Activated CD8-positive, alpha-beta T cell treated with anti-CD3 and anti-CD28 coated beads, Interleukin-2, amount 10 ng/mL, durations not matched to agents 7 days and 5 days (primary cell): ENCODE measurements at places on chromosomes 1 and 21. TPM values are rescaled to one million over a fixed set of nuclear protein-coding genes. Genes with fewer than 3 reads are reported as not detected.

DNA sequence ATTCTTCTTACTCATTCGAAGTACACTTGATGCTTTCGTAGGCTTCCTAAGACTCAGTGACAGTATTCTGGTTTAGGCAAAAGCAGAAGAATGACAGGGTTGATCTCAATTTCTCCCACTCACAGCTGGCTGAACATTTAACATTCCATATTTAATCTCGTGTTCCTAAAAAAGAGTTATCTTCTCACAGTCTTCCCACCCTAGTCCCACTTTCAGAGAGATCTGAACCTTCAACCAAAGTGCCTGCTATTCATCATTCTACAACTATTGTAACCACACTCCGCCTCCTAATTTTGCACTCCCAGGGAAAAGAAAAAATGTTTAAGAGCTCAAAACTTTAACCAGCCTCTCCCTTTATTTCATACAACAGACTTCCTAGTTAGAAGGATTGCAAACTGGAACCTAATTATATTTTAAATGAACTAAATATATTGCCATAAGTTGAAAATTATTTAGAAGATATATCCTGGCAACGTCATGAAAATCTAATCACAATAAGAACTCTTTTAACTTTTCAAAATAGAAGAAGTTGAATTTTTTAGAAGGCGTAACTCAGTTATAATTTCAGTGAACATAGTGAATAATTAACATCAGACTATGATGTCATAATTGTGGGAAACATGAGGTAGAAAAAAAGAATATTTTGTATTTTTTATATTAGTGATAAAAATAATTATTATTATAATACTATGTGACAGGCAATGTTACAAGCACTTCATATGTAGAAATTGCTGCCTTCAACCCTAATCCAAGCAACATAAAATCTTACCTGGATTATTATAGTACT, 540.9 kb upstream of the ADGRL2 start:
- no peak overlapping the region for H3K4me3 ChIP-seq
- no peaks in the 10 kb centered on the region for H3K36me3 ChIP-seq
- no peaks in the 10 kb centered on the region for H3K4me1 ChIP-seq
- no peak for DNase-seq
- H3K27ac ChIP-seq, result no peak overlapping the region

- H3K27ac ChIP-seq, result no peak overlapping the region
- DNase-seq, result no peak
- H3K27me3 ChIP-seq, result no peaks in the 10 kb centered on the region
- peaks cover 35% of the 10 kb centered on the region for H3K36me3 ChIP-seq
- H3K4me1 ChIP-seq, result peaks cover 1% of the 10 kb centered on the region
- H3K4me3 ChIP-seq, result no peak overlapping the region
Measured at GRCh38 chr1:19337289-19337688, 25.2 kb downstream of the SLC66A1 start.

DNA sequence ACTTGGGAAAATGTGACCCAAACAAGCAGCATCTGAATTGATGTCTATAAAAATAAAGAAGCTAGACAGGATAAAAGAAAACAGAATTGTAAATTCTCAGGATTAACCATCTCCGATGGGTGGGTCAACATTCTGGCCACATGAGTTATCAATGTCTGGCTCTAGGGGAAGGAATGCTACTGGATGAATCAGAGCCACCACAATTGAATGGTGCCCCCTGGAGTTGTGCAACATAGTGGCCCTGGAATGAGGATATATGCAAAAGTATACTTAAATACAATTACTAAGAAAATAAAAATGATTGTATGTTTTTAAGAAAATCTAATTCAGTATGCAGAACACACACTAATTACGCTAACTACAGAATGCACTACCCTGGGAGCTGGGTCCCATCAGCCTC, 185.6 kb downstream of the TGFBR3 start:
- no peak for DNase-seq
- peaks cover 12% of the 10 kb centered on the region for H3K36me3 ChIP-seq
- peaks cover 30% of the 10 kb centered on the region for H3K4me1 ChIP-seq
- H3K27ac ChIP-seq, result no peak overlapping the region
- no peak overlapping the region for H3K4me3 ChIP-seq

- H3K4me3 ChIP-seq, result peak overlapping the region; percentile 37
- H3K4me1 ChIP-seq, result peaks cover 53% of the 10 kb centered on the region
- H3K27me3 ChIP-seq, result no peaks in the 10 kb centered on the region
- peak; percentile 19 for DNase-seq
- peaks cover 26% of the 10 kb centered on the region for H3K36me3 ChIP-seq
- H3K27ac ChIP-seq, result peak overlapping the region; percentile 88
Measured at GRCh38 chr1:207071426-207071825, 17.2 kb upstream of the C4BPB start.

DNA sequence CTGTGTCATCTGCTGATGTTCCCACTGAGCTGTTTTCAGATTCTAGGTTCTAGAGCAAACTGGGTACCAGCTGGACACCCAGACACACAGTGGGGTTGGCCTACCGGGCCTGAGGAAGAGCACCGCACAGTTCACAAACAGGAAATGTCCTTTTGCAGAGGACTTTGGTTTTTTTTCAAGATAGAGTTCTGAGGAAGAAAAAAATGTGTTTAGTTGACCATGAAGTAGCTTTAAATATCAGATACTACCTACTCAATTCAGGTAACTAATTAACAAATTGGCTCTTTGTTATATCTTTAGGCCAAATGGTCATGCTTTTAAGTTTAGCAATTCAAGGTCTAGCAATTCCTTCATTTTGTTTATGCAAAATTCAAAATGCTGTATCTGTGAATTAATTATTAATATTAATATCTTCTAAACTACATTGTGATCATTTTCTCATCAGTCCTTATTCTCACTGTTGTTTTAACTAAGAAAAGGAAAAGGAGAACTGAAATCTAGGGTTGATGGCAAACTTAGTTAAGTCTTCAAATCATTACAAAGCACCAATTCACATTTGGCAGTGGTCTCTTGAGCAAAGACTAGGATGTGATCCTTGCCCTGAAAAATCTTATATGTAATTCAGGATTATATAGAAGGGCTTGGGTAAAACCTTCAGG, 17.2 kb upstream of the NCF2 start:
- H3K27me3 ChIP-seq, result peaks cover 2% of the 10 kb centered on the region
- peaks cover 19% of the 10 kb centered on the region for H3K4me1 ChIP-seq
- H3K27ac ChIP-seq, result no peak overlapping the region

GRCh38 chr1:8094481-8095241, 68.6 kb upstream of the ERRFI1 start:
- H3K27ac ChIP-seq, result no peak overlapping the region
- H3K36me3 ChIP-seq, result no peaks in the 10 kb centered on the region
- peaks cover 15% of the 10 kb centered on the region for H3K4me1 ChIP-seq

- no peak for DNase-seq
- H3K4me1 ChIP-seq, result peaks cover 11% of the 10 kb centered on the region
- H3K36me3 ChIP-seq, result no peaks in the 10 kb centered on the region
- no peak overlapping the region for H3K27ac ChIP-seq
Measured at GRCh38 chr1:154813300-154813816, 56.7 kb downstream of the KCNN3 start.

DNA sequence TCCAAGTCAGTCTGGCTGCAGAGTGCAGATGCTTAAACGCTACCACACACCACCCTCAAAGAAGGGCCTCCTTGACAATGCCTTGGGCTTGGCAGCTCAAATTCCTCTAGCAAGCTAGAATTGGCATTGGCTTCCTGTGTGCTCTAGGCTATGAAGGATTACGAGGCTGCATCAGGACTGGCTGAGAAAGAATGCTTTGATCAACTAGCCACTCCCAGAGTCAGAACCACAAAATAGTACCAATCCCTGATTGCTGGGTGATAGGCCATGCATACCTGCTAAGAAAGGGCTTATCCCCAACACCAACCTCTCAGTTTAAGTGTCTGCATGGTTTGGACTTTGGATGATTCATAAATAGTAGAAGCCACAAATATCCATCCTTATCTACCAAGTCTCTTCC, 504.9 kb downstream of the OMA1 start:
- H3K27ac ChIP-seq, result no peak overlapping the region
- H3K36me3 ChIP-seq, result no peaks in the 10 kb centered on the region
- H3K4me3 ChIP-seq, result no peak overlapping the region
- no peaks in the 10 kb centered on the region for H3K4me1 ChIP-seq
- DNase-seq, result no peak

DNA sequence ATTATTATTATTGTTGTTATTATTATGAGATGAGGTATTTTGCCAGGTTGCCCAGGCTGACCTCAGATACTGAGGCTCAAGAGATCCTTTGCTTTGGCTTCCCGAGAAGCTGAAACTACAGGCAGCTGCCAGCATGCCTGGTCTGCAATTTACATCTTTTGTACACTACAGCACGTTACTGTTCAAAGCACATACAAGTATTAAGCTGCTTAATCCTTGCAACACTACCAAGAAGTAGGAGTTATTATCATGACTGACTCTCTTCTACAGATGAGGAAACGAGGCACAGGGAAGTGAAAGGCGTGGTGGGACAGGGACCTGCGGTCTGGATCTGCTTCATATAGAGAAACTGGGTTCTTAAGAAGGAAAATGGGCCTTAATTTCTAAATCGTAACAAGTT, 11.6 kb downstream of the ERG start:
- H3K4me1 ChIP-seq, result no peaks in the 10 kb centered on the region
- no peak overlapping the region for H3K27ac ChIP-seq
- DNase-seq, result no peak
- peaks cover 19% of the 10 kb centered on the region for H3K27me3 ChIP-seq
- no peak overlapping the region for H3K4me3 ChIP-seq
- no peaks in the 10 kb centered on the region for H3K36me3 ChIP-seq

DNA sequence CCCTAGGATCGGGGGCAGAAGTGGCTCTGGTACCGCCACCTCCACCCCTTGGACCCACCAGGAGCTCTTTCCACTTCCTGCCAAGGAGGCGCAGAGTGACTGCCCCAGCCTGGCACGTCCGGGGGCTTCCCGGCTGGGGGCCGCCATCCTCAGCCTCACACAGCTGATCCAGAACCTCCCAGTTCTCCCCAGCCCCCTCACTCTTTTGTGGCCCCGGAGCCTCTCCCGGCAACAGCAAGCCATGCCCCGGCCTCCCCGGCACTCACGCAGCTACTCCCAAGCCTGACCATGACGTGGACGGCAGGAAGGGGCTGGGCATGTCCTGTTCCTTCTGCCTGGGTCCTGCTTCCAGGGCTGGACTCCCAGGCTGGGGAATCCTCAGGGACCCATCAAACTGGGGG, 17.1 kb downstream of the TP73 start:
- H3K4me3 ChIP-seq, result no peak overlapping the region
- peaks cover 6% of the 10 kb centered on the region for H3K27me3 ChIP-seq
- no peaks in the 10 kb centered on the region for H3K4me1 ChIP-seq

- H3K27me3 ChIP-seq, result no peaks in the 10 kb centered on the region
- H3K4me1 ChIP-seq, result peaks cover 61% of the 10 kb centered on the region
- peak overlapping the region; percentile 93 for H3K27ac ChIP-seq
- peaks cover 88% of the 10 kb centered on the region for H3K36me3 ChIP-seq
Measured at GRCh38 chr1:159015440-159015909, 5.8 kb downstream of the IFI16 start.

GRCh38 chr21:44487831-44488230, 32.5 kb downstream of the LRRC3 start:
- DNase-seq, result peak; percentile 72
- H3K27me3 ChIP-seq, result peaks cover 8% of the 10 kb centered on the region
- H3K4me1 ChIP-seq, result peaks cover 16% of the 10 kb centered on the region
- H3K27ac ChIP-seq, result no peak overlapping the region
- H3K36me3 ChIP-seq, result peaks cover 9% of the 10 kb centered on the region
- H3K4me3 ChIP-seq, result no peak overlapping the region

DNA sequence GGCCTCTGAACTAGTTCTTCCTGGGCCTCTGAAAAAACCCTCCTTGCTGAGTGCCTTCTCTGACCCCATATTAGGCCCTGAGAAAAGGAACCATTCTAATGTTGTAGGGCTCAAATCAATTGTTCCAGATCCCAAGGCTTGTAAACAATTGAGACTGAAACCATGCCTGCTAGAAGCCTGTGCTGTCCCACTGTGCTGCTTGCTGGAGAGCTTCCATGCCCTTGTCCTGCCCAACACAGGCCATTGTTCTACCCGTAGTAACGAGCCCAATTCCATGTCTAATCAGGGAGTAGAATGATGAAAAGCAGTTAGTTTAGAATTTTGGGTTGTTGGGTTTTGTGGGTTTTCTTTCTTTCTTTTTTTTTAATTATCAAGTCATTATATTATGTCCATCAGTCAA, 47.4 kb downstream of the ZNF281 start:
- no peak for DNase-seq
- H3K36me3 ChIP-seq, result no peaks in the 10 kb centered on the region
- H3K27ac ChIP-seq, result no peak overlapping the region
- no peaks in the 10 kb centered on the region for H3K27me3 ChIP-seq

- no peak for DNase-seq
- peaks cover 15% of the 10 kb centered on the region for H3K4me1 ChIP-seq
- peaks cover 2% of the 10 kb centered on the region for H3K36me3 ChIP-seq
- no peak overlapping the region for H3K4me3 ChIP-seq
Measured at GRCh38 chr1:193181985-193182384, 4.4 kb downstream of the B3GALT2 start.

- H3K4me3 ChIP-seq, result peak overlapping the region; percentile 78
- peak; percentile 18 for DNase-seq
- H3K27ac ChIP-seq, result peak overlapping the region; percentile 96
- H3K36me3 ChIP-seq, result peaks cover 5% of the 10 kb centered on the region
- peaks cover 26% of the 10 kb centered on the region for H3K4me1 ChIP-seq
Measured at GRCh38 chr1:212596798-212597197, 11.8 kb upstream of the ATF3 start.

- H3K27me3 ChIP-seq, result peaks cover 12% of the 10 kb centered on the region
- H3K27ac ChIP-seq, result no peak overlapping the region
- H3K36me3 ChIP-seq, result no peaks in the 10 kb centered on the region
- H3K4me1 ChIP-seq, result no peaks in the 10 kb centered on the region
Measured at GRCh38 chr21:29671728-29672127, 268.1 kb downstream of the GRIK1 start.

DNA sequence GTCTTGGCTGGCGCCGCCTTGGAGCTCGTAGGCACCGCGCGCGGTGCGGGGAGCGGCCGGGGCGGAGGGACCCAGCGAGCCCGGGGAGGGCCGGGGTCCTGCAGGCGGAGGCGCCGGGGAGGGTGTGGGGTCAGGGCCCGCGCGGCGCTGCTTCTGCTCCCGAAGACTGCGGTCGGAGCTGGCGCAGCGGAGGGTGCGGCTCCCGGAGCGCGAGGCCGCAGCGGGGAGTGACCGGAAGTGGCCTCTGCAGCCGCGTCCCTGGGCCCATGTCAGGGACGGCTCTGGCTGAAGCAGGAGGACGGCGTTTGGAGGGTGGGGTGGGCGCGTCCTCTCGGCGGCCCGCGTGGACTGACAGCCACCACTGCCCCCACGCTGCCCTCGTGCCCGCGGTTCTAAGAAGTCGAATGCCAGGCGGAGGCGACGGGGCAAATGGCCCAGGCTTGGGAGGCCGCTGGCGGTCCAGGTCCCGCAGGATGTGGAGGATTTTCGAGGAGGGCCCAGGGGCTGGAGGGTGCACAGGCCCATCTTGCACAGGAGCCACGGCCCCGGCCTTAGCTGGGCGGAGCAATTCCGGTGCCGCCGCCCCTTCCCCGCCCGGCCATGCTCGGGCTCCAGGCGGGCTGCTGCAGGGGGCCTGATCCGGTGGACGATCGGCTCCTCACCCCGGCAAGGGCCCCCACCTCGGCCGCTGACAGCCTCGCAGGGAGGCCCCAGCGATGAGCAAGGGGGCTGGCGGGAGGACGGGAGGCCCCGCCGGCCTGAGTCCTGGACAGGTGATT, 7.7 kb upstream of the ZNF669 start:
- H3K4me3 ChIP-seq, result no peak overlapping the region
- H3K27ac ChIP-seq, result no peak overlapping the region
- H3K36me3 ChIP-seq, result peaks cover 7% of the 10 kb centered on the region
- DNase-seq, result no peak

GRCh38 chr1:20370698-20371097, 80.0 kb downstream of the VWA5B1 start:
- no peak overlapping the region for H3K4me3 ChIP-seq
- H3K4me1 ChIP-seq, result peaks cover 2% of the 10 kb centered on the region
- H3K27ac ChIP-seq, result no peak overlapping the region
- DNase-seq, result no peak

Gene CD52
- 1,180 TPM for total RNA-seq

Gene CR1
- total RNA-seq, result 0.08 TPM

Gene FCRL1
- not detected for total RNA-seq

Gene PTPRC
- 604 TPM for total RNA-seq

Gene SYT6
- not detected for total RNA-seq

Gene CRYBG2
- total RNA-seq, result 8.7 TPM

Gene LYPLAL1
- total RNA-seq, result 11.6 TPM

Gene CSF3R
- total RNA-seq, result not detected
